ENCODE measurements at places on chromosomes 2 and 18.

DNA sequence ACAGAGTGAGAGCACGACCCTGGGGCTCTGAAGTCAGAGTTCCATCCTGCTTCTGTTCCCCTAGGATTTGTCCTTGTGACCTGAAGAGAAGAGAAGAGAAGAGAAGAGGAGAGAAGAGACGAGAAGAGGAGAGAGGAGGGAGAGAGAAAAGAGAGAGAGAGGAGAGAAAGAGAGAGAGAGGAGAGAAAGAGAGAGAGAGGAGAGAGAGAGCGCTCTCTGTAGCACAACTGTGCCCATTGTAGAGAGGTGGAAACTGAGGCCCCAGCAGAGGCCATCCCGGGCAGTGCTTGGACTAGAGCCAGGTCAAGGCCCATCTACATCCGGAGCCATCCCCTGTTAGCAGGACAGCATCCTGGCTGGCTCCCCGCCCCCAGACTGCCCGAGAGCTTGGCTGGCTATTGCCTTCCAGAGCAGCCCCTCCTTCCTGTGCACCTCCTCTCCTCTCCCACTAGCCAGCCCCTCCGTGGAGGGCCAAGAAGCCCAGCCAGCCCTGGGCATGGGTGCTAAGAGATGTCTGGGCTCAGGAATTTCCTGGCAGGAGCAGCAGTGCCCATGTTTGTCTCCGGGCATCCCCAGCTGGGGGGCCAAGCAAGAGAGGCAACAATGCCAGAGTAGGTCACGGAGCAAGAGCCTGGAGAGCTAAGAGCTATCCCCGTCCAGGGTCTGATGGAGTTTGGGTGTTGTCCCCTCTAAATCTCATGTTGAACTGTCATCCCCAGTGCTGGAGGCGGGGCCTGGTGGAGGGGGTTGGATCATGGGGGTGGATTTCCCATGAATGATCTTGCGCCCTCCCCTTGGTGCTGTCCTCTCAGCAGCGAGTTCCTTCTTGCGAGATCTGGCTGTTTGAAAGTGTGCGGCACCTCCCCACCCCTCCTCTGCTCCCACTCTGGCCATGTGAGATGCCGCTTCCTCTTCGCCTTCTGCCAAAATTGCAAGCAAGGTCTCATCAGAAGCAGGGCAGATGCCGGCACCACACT lies 18.2 kb upstream of the GPR55 start:
- peak; percentile 37 for DNase-seq

GRCh38 chr2:46942143-46942526 lies 26.5 kb upstream of the MCFD2 start:
- DNase-seq, result peak; percentile 51

DNA sequence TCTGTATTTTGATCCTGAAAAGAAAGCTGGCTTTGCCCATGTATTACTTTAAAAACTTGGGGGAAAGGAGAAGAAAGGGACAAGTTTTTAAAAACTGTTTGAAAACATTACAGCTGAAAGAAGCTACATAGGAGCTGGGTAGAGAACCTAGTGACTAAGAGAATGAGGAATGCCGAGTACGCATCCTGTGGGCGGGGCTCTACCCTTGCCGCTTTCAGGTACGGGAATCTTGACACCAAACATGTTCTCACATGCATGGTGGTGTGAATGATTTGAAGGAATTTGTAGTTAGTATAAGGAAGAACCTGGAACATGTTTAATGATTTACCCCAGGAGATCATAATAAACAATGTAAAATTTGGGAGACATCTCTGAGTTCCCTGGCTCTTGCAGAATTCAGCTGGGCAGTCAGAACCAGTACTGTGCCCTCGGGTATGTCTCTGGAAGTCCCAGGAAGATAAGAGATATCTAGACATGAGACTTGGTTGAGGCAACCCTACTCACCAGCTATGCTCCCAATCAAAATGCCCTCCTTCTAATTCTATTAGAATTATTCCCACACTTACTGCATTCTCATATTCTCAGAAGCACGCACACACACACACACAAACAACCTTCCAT lies 16.5 kb upstream of the TGFA start:
- DNase-seq, result no peak

DNA sequence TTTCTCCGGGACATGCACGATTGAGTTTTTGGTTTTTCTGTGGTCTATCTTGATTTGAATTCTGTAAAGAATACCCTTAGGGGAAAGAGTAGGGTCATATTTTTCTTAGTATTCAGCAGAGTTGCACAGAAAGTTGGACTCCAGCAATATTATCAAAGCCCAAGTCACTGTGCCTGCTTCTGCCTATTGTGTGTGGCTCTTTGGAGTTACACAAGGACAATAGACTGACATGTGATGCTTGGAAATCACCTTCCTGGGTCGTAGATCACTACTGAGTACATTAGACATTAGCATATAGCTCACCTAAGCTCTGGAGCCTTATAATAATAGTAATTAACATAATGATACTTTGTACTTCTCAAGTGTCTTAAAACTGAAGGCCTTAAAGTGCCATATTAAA lies 238.8 kb upstream of the FOSL2 start:
- no peak for DNase-seq

DNA sequence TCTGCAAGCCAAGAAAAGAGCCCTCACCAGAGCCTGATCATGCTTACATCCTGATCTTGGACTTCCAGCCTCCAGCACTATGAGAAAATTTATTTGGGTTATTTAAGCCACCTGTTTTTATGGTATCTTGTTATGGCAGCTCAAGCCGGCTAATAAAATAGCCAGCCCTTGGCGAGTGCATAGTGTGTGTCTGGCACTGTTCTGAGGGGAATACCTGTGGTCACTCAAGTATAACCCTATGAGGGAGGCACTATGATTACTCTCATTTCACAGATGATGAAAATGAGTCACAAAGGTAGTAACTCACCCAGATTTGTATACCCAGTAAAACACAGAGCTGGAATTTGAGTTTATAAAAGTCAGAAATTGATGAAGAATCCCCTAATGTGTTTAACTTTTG lies 556.9 kb upstream of the SETBP1 start:
- no peak for DNase-seq

GRCh38 chr2:9613291-9613690 lies 17.5 kb downstream of the YWHAQ start:
- DNase-seq, result no peak
